ENCODE measurements at places on chromosomes 2 and 18. TPM values are rescaled to one million over a fixed set of nuclear protein-coding genes. Genes with fewer than 3 reads are reported as not detected.

The HDHD2 gene
- polyA plus RNA-seq, result 26.2 TPM

- no peak for DNase-seq
Measured at GRCh38 chr18:52289392-52289791, 50.6 kb upstream of the DCC start.

DNA sequence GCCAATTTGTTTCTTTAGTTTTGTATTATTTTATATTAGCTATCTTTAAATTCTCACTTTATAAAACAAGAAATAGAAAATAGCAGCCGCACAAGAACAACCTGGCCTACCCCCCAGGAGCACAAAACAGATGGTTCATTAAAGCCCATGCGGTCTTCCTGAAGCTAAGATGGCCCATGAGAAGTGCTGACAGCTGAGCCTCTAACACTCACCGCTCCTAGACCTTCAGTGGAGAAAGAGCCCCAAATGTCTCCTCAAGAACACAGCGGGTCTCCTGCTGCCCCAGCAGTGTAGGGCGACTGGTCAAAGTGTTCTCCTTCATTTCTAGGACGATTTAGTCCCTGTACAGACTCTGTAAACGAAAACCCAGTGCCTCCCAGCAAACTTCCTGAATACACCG is 45.1 kb downstream of the LPIN2 start:
- DNase-seq, result no peak

DNA sequence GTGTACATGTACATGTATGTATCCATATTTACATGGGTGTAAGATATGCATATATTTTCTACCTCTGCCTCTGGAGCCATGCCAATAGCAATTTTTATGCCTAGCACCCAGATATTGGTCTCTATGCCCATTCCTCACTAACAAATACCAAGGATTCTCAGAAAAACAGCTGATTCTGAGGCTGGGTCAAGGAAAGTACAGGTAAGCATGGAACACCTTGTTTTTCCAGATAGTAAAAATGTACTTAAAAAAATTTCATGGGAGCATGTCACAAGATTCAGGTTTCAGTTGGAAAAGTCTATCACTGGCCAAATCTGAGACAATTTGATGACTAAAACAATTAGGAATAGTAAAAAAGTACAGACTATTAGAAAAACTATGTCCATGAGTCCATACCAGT is 114.5 kb upstream of the MAPRE2 start:
- no peak for DNase-seq

DNA sequence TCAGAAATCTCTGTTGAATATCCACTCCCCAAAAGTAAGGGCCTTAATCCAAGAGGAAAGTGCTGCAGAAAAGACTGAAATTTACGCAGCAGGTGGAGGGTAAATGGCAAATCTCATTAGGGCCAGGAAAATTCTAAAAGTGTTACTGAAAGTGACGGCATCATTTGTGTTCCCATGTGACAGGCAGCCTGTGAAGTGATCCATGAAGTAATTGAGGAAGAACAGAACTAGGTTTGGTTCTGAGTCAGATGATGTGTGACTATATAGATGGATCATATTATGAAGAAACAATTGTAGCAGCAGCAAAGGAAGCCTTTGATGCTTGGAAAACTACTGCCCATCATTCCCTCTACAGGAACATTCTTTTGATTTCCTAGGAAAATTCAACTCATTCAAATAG is 401.2 kb downstream of the TGIF1 start:
- DNase-seq, result no peak

The VWA3B gene
- polyA plus RNA-seq, result not detected

DNA sequence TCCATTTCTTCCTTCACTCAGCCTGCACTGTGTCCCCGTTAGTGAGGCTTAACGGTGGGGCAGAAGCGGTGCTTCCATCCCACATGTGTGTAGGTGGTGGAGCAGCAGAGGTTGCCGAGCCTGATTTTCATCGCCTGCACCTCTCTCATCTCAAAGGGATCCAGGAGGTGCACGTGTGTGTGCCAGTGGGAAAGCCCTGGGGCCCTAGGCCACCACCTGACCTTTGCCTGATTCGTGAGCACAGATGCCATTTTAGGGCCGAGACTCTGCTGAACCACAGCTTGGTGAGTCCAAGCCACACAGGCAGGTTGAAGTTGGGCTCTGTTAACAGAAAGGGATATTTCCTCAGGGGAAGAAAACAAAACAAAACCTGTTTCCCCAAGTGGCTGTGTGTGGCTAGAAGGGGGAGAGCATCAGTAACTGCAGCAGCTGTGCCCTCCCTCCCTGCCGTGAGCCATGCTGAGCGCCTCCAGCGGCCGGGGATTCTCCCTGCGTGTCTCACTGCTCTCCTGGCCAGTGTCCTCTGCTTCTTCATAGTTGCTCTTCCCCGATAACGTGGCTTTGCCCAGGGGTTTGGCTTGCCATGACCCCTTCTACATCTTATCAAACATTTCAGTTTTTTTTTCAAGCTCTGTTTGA is 81.5 kb downstream of the MAPRE2 start:
- DNase-seq, result no peak

DNA sequence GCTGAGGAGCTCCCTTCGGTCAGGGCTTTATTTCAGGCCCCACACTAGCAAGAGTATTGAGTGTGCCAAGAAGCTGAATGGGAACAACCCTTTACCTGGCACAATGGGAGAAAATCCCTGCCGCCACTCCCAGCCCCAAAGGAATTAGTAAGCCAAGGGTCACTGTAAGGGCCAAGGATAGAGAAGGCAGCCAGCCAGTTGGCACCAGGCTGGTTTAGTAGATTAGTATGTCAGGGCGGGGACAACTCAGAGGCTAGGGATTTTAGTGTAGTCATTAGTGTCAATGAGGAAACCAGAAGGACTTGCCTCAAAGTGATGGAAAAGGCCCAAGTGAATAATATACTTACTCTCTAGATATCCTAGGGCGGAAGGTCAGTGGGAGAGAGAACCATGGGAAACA is 34.9 kb upstream of the CYP26B1 start:
- no peak for DNase-seq

DNA sequence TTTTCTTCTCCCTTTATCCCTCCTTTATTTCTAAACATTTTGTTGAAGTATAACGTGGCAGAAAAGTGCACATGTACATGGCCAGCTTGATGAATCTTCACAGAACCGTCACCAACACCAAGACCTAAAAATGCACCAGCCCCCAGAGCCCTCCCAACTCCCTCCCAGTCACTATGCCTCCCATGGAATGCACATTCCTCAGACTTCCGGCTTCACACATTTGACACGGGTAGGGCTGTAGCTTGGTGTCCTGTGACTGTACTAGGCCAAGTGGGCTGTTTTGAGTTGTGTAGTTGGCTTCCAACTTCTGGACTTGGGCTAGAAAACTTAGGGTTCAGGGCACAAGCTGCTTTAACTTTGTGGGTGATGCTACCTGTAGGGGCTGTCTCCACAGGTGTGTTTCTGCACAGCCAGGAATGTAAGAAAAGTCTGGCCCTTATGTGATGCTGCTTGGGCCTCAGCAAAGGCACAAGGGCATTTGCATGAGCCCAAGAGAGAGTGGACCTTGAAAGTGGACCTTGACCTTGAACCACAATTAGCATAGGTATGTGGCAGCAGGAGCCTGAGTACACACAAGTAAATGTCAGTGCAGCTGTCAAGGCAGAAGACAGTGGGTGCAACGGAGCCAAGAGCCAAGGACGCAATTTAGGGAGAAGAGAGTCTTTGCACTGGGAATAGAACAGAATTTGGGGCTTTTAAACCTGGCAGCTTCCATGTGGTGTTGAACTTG is 78.4 kb downstream of the SEPTIN10 start:
- no peak for DNase-seq

The CFAP221 gene
- polyA plus RNA-seq, result 0.18 TPM

The FABP1 gene
- polyA plus RNA-seq, result 2,211 TPM

GRCh38 chr2:131014141-131014540 is 79.1 kb downstream of the FAM168B start:
- DNase-seq, result no peak

GRCh38 chr2:160670618-160671017 is 177.0 kb upstream of the RBMS1 start:
- DNase-seq, result no peak

GRCh38 chr2:2717406-2717805 is 386.3 kb upstream of the MYT1L start:
- no peak for DNase-seq

GRCh38 chr2:106342831-106343251 is 125.4 kb downstream of the RGPD3 start:
- DNase-seq, result no peak

DNA sequence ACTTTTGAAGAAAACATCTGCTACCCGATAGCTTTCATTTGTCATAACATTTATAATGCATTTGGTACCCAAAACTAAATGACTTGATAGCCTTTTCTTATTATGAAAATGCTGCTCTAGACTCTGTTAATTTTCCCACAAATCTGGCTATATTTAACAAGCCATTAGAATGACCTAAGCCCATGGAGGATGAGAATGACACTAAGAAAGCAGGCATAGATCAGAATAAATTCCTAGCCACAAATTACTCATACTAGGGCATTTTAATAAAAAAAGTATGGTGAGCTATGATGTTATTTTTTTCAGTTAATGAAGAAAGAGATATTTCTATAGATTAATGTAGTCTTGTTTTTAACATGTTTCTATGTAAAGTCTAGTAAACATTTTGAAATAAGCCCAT is 1728.3 kb downstream of the SUCLG1 start:
- no peak for DNase-seq

GRCh38 chr2:45342-46130 is 769 bp downstream of the FAM110C start:
- DNase-seq, result peak; percentile 55

- no peak for DNase-seq
Measured at GRCh38 chr18:1304392-1304992, 399.8 kb downstream of the ADCYAP1 start.

DNA sequence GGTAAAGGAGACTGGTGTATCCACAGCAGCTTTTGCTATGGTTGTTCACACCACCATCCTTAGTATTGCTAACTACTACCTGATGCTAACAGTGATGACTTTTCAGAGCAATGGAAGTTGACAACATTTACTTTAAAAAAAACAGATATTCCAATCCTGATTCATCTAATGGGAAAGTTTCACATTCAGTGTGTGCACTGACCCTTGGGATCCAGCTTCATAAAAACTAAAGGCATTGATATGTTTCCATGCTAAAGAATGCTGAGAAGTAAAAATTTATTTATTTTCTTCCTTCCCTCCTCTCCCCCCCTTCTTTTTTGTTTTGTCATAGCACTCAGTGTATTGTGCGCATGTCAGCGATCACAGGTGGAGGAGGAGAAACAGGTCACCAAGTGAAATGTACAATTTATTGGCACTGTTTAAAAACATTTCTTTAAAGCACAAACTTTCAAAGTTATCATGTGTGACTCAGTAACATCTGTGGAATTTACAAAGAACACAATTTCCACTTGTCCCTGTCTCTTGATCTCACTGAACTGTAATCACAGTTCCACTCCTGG is 229.9 kb downstream of the ALK start:
- no peak for DNase-seq

DNA sequence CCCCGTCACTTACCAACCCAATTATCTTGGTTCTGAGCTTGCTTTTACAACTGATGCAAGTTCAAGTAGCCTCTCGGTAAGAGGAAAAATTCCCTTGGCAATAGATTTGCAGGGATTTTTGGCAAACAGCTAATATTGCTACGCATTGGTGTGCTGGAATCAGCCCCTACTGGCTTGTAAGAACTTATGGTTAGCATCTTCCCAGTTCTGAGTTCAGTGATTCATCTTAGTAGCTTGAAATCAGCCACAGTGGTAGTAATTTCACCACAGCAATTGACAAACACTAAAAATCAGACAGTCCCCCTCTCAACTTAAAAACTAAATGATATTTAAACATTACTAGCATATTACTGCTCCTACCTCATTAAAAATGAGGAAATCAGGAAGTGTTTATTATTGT is 5.9 kb upstream of the RAX start:
- DNase-seq, result no peak

The C2orf72 gene
- 2.4 TPM for polyA plus RNA-seq

- no peak for DNase-seq
Measured at GRCh38 chr2:95166065-95166763, 605 bp downstream of the ZNF2 start.

DNA sequence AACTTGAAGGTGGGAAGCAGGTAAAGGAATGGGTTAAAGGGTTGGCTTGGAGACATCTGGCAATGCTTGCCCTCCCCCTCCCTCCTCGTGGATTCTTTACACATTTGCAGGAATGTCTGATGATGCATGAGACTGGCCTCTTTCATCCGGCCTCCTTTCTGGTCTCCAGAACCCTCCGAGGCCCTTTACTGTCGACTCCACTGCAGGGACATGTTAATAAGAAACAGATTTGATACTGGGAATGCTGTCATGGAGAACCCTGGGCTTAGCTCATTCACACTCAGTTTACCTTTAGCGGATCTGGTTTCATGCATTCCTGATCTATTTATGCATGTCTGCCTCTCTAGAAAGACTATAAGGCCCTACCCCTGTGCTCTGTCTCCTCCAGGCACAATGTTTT is 238.7 kb downstream of the TGIF1 start:
- DNase-seq, result no peak

The IL36B gene
- not detected for polyA plus RNA-seq

Measured in aorta (tissue), 5 donors.